NCI-H1105 (cell line): ENCODE measurements at places on chromosomes 2 and 18.
A peak's percentile ranks its signal among the peaks of the same experiment; 100 is the strongest.

DNA sequence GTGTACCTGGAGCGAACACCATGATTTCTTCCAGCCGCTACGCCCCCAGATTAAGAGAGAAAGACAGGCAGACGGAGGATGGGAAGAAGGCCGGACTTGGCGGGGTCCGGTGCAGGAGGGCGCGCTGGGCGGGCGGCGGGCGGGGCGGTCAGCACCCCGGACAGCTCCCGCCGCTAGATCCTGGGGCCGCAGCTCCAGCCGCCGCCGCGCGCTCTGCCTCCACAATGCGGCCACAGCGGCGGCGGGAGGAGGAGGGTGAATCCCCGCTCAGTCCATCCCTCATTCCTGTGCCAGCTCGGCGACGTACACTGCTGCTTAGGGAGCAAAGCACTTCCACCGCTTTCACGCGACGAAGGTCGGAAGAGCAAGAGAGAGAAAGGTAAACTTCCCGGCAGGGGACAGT, at the start of gene AKAIN1:
AKAIN1 (minus strand) TSS at position 226 of the 403 bp plus-strand sequence; CDS start at position 22, 204 bp downstream.
- DNase-seq = peak; percentile 14

DNA sequence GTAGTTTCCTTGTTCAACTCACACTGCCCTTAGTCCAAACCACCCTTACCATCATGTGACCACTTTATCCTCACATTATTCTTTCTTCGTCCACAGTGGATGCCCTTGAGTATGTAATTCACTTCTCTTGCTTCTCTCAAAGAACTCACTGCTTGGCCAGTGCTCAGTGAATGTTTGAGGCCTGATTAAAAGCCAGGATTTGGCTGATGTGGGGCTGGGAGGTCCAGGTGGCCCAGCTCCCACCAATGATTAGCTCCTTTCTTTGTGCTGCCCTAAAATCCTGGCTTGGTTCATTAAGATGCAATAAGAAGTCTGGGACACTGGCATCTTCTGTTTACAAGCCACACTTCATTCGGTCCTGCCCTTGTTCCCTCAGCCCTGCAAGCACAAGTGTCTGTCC, 97.8 kb upstream of the CELF4 start:
- DNase-seq = no peak

DNA sequence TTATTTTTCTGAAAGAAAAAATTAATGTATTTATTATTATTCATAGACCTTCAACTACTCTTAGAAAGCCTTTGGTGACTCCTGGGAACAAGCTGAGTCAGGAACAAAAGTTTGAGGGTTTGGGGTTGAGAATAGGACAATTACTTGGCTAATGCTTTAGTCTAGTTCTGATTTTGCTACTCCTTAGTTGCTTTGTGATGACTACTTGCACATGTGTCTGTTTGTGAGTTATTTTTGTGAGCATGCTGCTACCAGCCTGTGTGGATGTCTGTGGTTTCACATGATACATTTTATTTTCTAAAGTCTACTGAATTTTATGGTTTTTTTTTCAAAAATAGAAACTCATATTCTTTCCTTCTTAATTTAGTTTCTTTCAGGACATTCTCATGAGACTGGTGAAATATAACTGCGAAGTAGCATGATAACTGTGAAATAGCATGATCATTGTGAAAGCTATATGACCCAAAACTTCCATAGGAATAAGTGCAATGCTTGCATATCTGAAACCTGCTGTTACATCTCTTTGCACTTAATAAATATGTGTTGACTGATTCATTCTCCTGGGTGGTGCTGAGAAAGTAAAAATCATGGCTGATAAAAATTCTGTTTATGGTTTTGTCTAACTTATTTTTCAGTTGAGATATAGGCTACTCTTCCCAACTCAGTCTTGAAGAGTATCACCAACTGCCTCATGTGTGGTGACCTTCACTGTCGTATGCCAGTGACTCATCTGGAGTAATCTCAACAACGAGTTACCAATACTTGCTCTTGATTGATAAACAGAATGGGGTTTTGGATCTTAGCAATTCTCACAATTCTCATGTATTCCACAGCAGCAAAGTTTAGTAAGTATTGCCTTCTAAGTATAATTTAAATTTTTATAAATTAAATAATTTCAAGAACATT, 17.9 kb upstream of the IL18R1 start:
- DNase-seq = no peak

DNA sequence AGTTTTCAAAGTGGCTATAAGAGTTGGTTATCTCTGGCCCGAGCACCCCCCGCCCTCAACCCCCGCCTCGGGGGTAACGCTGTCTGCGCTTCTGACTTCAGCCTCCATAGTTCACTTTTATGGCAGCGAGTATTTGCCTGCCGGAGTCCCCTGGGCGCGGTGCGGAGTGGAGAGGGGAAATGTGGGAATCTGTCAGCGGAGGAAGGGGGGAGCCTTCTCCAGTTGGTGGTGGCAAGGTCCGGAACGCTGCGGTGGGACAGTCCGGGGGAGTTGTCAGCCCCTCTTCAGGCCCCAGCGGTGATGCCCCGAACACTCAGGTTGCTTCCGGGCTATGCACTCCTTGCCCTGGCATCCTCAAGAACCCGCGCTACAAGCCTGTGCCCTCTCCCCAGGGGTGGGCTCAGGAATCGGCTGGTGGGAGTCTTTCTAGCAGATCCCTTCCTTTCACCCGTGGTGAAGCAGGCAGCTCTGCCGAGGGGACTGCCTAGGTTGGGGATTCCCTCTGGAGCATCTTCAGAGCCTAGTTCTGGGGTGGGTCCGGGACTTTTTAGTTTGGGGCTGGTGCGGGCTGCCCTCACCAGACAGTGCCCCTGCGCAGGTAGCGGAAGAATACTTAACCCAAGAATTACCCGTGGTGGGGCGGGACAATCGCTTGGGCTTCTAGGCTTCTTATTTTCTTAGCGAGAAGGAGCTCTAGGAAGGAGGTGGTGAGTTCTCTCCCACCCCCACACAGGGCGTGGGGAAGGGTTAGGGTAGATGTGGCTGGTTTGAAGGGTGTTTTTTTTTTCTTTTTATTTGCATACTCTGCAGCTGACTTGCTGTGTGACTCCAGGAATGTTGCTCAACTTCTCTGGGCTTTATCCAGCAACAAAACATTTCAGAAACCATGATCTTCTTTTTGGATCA, 1.6 kb downstream of the ATOH8 start:
- no peak for DNase-seq

DNA sequence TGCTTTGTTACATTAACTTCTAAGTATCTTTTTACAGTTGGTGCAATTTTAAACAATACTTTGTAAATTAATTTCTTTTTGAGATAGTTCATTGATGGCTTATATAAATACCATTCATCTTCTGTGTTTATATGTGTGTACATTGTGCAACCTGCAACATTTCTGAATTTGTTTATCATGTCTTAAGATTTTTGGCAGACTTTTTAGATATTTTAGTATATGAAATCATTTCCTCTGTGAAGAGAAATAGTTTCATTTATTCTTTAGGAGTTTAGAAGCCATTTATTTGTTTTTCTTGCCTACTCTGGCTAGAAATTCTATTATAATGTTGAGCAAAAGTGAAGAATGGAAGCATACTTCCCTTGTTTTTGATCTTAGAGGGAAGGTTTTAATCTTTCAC, 337.8 kb upstream of the DSEL start:
- no peak for DNase-seq
